DMS153 (cell line): ENCODE measurements at places on chromosomes 13 and 19.
A peak's percentile ranks its signal among the peaks of the same experiment; 100 is the strongest.

GRCh38 chr13:33188093-33188882 is 97.3 kb downstream of the STARD13 start:
- DNase-seq, result no peak

DNA sequence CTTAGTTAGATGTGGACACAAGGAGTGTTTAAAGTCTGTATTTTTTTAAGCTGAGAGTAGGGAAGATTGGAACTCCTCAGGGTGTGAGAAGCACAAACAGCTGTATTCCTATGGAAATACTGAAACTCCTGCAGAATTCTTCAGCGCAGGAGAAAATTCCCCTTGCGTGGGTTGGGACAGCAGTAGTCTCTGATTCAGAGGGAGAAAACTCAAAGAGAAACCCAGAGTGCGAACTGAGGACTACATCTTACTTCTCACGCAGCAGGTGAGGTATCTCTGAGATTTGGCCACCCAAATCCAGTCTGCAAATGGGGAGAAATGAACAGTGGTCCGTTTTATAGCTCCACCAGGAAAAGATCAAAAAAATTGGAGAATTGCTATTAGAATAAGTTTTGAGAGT is 60.9 kb downstream of the FRY start:
- DNase-seq, result no peak

- DNase-seq, result no peak
Observed at GRCh38 chr13:87698268-87698667, 27.1 kb downstream of the SLITRK5 start.

DNA sequence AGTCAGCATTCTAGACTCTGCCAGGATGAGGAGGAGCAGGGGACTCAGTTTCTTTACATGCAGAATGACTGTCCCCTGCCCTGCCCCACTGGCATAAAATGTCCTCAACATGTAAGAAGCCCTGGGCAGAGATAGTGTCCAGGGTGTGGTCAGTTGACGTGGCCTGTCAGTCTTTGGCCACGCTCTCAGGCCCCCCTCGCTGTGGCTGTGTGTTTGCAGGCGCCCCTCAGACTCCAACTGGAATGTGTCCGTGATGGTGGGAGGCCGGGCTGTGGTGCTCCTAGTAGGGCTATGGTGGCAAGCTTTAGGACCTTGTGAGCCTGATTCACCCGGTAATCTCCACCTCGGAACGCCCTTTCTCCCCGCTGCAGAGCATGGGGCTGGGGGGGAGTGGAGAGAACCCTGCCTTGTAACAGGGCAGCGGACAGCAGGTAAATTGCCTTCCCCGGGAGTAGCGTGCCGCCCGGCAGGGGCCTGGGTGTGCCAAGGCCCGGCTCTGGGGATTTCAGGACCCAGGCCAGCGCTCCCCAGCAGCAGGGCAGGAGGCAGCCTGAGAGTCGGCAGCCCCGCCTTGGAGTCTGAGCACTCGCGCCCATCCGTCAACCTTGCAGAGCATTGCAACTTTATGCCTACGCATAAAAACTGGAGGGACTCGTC is 62.3 kb downstream of the CHST8 start:
- no peak for DNase-seq

DNA sequence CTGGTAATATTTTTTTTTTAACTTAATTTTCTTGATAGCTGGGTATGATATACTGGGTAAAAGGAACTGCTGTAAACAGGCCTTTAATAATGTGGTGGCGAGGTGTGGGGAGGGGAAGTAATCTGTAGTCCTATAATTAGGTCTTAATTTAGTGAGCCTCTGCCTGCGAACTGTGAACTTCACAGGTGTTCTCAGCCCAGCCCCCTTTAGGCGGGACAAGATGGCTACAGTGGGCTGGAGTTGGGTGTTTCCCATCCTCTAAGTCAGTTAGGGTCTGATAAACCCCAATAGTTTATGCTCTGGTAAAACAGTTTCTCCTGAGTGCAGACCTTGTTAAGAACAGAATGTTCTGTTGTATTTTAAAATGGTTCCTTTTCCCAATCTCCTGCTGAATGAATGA is 97.6 kb upstream of the SERP2 start:
- DNase-seq, result no peak

DNA sequence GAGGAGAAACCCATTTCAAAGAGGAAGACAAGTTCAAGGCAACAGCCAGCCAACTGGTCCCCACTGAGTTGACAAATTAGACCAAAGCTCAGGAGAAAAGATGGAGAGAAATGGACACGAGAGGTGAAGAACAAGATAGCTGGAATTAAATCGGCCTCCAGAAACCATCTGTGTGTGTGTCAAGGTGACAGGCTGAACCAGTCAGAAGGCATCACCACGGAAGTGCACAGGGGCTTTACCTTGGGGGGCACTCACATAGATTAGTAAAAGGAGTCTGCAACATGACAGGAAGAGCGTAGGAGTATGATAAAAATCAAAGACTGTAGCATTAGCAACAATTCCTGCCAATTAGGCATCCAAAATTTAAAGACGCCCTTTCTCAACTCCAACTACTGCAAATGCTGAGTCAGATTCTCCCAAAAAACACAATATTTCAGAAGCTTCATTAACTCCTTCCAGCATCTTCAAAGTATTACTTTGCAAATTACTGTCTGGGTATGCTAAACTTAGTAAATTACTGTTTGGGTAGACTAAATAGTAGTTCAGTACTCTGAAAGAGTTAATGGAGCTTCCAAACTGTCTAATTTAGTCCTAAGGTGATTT is 66.2 kb downstream of the FOXO1 start:
- DNase-seq, result no peak

- DNase-seq, result peak; percentile 66
Observed at GRCh38 chr13:50989476-50989875, 79.9 kb downstream of the RNASEH2B start.

DNA sequence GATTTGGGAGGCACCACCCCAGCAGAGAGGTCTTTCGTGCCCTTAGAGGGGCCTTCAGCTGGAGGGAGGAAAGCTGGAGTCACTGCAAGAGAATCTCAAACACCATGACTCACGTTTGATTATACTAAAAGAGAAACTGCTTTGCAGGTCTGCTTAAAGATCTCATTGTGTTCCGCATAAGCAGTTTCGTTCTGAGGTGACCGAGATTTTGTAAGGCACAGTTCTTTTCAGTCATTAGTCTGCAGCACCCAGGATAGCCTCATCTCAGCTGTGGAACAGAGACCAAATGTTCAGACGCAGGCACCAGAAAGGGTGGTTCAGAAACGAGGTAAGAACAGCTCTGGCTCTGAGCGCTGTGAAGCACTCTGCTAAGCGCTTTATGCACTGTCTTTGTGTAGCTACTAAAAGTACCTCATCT is 71.2 kb upstream of the GTF3A start:
- DNase-seq, result no peak

- DNase-seq, result no peak
Observed at GRCh38 chr13:99408703-99409000, 92.6 kb upstream of the TM9SF2 start.

DNA sequence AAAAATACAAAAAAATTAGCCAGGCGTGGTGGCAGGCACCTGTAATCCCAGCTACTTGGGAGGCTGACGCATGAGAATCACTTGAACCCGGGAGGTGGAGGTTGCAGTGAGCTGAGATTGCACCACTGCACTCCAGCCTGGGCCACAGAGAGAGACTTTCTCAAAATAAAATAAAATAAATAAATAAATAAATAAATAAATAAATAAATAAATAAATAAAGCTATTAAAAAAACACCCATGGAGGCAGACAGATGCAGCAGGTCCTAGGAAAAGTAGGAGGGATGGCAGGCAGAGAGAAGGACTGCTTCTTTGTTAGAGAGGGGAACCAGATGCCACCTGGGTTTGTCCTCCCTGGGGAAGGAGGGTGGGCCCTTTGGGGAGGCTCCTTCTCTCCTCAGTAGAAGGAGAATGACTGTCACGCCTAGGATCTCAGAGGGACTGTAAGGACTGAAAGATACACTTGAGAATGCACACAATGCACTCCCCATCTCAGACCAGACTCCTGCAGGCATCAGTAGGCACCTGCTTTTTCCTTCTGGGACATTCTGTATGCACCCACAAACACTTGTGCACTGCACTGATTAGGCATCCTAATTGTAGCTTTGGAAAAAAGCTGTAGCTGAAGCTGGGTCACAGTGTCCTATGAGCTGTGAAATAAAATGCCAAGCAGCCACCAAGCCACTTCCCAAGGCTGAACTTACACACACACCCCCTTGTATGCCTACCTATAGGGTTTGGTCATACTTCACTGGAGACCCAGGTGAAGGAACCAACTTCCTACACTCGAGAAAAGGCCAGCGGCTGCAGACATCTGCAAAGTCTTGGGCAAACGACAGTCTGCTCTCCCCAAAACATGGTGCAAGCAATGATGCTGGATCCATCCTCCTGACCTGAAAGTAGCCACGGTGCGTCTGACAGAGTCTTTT is 18.9 kb upstream of the SLC35E1 start:
- no peak for DNase-seq

DNA sequence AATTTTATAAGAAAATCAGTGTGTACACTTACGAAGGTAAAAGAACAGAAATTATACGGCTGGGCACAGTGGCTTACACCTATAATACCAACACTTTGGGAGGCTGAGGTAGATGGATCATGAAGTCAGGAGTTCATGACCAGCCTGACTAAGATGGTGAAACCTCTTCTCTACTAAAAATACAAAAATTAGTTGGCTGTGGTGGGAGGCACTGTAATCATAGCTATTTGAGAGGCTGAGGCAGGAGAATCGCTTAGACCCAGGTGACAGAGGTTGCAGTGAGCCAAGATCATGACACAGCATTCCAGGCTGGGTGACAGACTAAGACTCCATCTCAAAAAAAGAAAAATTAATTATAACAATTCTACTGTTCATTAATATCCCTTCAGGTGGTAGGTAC is 151.9 kb downstream of the ZNF737 start:
- DNase-seq, result no peak
